Left cardiac atrium (tissue), 4 donors: ENCODE measurements at places on chromosomes 11 and 22. TPM values are rescaled to one million over a fixed set of nuclear protein-coding genes. Genes with fewer than 3 reads are reported as not detected.

The CCDC73 gene
- total RNA-seq: not detected

The KCNJ5 gene
- 6.1 TPM for total RNA-seq

The APOBEC3G gene
- 6.8 TPM for total RNA-seq

The MUC5AC gene
- not detected for total RNA-seq

The MRPL23 gene
- total RNA-seq: 77.1 TPM

The MAPK12 gene
- total RNA-seq: 14.7 TPM

The C11orf91 gene
- 1.7 TPM for total RNA-seq
